Left renal cortex interstitium (tissue), 4 donors: ENCODE measurements at places on chromosomes 6 and 20.
A peak's percentile ranks its signal among the peaks of the same experiment; 100 is the strongest.

DNA sequence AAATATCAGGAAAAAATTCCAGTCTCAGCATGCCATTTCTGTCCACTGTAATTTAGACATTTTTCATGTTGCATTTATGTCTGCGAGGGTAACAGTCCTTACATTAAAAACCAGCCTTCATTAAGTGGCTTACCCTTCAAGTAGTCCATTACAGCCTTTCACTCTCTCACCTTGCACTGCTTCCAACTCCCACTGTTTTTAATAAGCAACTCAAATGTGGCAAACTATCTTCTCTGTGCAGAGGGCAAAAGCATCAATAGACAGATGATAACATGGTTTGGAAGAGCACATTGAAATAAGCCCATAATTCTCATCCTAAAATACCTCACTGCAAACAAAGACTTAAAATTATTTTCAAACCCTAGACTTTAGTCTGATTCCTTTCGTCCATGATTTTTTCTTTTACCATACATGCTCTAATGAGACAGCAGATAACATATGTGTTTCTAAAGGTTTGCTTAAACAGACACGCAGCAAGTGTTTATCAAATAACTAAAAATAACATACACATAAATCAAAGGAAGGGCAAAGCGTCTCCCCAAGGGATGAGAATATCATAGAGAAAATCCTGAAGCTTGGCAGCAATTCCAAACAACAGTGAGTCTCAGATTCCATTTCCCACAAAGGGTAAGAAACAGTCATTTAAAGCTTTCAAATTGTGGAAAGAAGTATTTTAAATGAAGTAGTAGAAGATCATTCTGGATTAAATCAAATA, 130.4 kb downstream of the PTPRK start:
- no peak for DNase-seq

DNA sequence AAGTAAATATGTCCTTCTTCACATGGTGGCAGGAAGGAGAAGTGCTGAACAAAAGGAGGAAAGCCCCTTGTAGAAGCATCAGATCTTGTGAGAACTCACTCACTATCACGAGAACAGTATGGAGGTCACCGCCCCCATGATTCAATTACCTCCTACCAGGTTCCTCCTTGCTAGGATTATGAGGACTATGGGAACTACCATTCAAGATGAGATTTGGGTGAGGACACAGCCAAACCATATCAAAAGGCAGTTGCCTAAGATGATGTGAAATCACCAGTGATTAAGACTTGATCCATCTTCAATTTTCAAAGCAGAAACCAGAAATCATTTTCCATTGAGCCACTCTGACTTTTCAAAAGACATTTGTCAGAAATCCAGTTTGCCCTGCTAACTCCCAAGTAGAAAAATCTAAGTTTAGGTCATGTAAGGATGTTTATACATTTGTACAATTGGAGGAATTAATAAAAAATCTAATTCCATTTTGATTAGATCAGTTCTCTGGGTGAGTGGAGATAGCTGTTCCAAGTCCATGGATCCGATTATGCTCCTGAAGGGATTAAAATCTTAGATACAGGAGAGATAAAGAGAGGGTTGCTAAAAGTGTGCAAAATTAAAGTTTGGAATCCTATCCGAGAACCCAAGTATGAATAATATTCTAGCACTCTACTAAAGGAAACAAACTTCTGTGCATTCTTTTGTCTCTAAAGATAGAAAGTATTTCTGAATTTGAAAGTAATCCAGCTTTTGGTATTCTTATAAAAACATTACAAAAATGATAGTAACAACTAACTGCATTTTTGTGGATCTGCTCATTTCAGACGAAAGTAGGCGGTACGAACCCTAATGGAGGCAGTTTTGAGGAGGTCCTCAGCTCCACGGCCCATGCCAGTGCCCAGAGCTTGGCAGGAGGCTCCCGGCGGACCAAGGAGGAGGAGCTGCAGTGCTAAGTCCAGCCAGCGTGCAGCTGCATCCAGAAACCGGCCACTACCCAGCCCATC, 39.5 kb downstream of the HDDC2 start:
- DNase-seq = no peak

GRCh38 chr6:112701201-112701600, 354.1 kb downstream of the RFPL4B start:
- no peak for DNase-seq

DNA sequence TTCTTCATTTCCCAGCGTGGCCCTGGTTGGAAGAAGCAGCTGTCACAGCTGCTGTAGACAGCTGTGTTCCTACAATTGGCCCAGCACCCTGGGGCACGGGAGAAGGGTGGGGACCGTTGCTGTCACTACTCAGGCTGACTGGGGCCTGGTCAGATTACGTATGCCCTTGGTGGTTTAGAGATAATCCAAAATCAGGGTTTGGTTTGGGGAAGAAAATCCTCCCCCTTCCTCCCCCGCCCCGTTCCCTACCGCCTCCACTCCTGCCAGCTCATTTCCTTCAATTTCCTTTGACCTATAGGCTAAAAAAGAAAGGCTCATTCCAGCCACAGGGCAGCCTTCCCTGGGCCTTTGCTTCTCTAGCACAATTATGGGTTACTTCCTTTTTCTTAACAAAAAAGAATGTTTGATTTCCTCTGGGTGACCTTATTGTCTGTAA, 292.7 kb downstream of the ESR1 start:
- DNase-seq = no peak

GRCh38 chr6:150310539-150310938, 58.3 kb upstream of the IYD start:
- DNase-seq = no peak

GRCh38 chr6:33897189-33897780, 93.5 kb upstream of the MLN start:
- DNase-seq = no peak

GRCh38 chr20:20680991-20681508, 31.4 kb downstream of the RALGAPA2 start:
- no peak for DNase-seq

DNA sequence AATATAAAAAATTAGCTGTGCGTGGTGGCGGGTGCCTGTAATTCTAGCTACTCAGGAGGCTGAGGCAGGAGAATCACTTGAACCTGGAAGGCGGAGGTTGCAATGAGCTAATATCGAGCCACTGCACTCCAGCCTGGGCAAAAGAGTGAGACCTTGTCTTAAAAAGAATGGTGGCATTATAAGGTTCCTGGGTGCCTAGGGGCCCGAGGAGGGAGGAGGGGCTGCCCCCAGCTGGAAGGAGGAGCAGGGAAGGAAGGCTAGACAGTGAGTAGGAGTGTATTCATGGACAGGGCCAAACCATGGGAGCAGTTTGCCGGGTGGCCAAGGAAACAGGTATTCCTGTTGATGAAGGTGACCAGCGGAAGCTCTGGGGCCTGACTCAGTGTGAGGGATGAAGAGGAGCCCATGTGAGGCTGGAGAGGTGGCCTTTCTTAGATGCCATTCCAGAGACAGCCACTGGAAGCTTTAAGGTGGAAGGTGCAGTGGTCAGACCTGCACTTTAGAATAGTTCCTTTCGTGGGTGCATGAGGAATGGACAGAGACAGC, 24.2 kb downstream of the MANBAL start:
- no peak for DNase-seq

GRCh38 chr6:22513667-22514066, 55.7 kb upstream of the HDGFL1 start:
- no peak for DNase-seq

DNA sequence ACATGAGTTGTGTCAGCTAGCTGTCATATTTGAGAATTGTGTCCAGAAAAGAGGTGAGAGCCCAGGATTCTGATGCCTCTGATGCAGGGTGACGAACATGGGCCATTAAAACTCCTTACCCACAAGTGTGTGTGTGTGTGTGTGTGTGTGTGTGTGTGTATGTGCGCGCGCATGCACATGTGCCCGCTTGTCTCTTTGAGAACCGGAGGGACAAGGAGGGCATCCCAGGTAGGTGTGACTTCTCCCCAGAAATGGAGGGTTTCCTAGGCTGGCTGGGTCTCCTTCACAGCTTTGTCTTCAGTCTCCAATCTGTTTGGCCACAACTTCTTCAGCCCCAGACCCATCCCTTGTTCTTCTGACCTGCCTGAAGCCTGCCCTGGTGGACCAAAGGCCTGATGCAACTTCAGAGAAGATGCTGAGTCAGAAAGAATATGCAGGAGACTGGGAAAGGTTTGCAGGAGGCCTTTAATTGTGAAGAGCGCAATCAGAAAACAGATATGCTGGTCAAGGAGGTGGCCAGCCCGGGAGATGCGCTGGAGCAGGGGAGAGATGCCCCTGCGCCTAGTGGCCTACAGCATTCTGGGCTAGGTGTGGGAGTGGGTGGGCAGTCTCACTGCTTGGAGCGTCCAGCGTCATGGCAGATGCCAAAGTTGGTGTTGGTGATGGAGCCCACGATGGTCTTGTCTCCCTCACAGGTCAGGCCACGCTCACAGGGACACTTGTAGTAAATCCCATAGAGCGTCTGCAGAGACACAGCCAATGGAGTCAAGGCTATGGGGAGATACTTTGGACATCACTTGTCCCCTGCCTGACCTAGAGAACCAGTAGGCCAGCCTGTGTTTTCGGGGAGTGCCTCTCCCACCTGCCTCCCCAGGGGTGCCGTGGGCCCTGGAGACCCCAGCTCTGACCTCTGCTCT, 2.3 kb downstream of the CLPS start:
- DNase-seq = no peak

- no peak for DNase-seq
Measured at GRCh38 chr6:150590446-150590845, 9.2 kb upstream of the PLEKHG1 start.

- DNase-seq = no peak
Measured at GRCh38 chr6:16168858-16169257, 40.0 kb downstream of the MYLIP start.

DNA sequence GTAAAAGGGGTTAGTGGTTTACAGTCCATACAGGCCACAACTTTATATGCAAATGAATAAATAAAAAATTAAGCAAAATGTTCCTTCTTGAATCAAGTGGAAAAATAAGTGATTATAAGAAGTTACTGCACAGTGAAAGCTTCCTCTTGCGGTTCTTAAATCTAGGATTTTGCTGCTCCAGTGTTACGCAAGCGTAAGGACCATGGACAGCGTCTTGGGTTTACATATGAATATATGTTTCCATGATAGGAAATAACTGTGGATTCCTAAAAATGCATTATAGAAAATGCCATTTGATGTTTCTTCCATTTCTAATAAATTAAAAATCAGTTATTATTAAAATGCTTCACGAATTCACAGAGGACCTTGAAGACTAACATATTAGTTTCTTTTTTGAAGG, 176.6 kb upstream of the POU3F2 start:
- DNase-seq = peak; percentile 53
